ENCODE measurements at places on chromosomes 6 and 20.

GRCh38 chr6:72720464-72720863, 98.6 kb downstream of the KCNQ5 start:
- DNase-seq: no peak

- DNase-seq: no peak
These were observed 64.1 kb upstream of the ADGRF1 start for GRCh38 chr6:47106216-47106615.

- DNase-seq: no peak
These were observed 113.0 kb downstream of the PLEKHG1 start for GRCh38 chr6:150712505-150713252.

- DNase-seq: no peak
These were observed 408.6 kb upstream of the ADGRB3 start for GRCh38 chr6:68226460-68226859.

GRCh38 chr6:10587656-10588406, 66.7 kb downstream of the GCNT2 start:
- no peak for DNase-seq

GRCh38 chr6:25441663-25442270, 162.6 kb downstream of the CARMIL1 start:
- no peak for DNase-seq

DNA sequence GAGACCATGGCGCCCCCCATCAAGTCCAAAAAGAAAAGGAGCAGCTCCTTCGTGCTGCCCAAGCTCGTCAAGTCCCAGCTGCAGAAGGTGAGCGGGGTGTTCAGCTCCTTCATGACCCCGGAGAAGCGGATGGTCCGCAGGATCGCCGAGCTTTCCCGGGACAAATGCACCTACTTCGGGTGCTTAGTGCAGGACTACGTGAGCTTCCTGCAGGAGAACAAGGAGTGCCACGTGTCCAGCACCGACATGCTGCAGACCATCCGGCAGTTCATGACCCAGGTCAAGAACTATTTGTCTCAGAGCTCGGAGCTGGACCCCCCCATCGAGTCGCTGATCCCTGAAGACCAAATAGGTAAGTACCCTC, 41.7 kb upstream of the NAA20 start:
- DNase-seq: no peak

GRCh38 chr6:153858529-153858928, 180.5 kb upstream of the OPRM1 start:
- peak; percentile 2 for DNase-seq

GRCh38 chr6:120894077-120894476, 440.2 kb downstream of the TBC1D32 start:
- no peak for DNase-seq

GRCh38 chr6:82521369-82521768, 157.8 kb downstream of the TPBG start:
- DNase-seq: no peak

Measured in inflammatory macrophage treated with lipopolysaccharide for 4 hours (primary cell).